ENCODE measurements at places on chromosomes 4 and X.

GRCh38 chr4:177214935-177215334 lies 94.7 kb upstream of the NEIL3 start:
- no peak for DNase-seq

- DNase-seq, result peak; percentile 2
These were observed at the start of gene PSAPL1 for GRCh38 chr4:7434766-7435150. PSAPL1 (minus strand) TSS chr4:7434930; CDS start chr4:7434879, 51 bp downstream.

- no peak for DNase-seq
These were observed 12.7 kb upstream of the UBA6 start for GRCh38 chr4:67713529-67714247.

GRCh38 chr4:10437735-10438134 lies 19.5 kb downstream of the ZNF518B start:
- no peak for DNase-seq

GRCh38 chrX:9906919-9907318 lies 60.2 kb upstream of the CLDN34 start:
- no peak for DNase-seq

DNA sequence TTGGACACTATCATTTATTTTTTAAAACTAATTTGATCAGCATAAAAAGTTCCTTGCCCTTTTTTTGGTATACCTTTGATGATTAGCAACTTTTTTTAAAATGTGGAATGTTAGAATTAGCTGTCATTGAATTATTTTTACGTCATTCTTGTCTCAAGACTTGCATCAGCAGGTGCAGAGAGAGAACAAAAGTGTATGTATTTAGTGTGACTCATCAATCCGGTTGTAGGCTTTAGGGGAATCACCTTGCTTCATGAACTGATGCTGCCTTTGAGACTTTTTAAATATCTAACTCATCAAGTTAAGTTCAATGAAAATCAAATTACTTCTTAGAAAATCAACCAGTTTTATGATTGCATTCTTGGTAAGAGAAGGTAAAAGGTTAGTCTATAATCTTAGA lies 125.1 kb downstream of the ARX start:
- DNase-seq, result no peak

DNA sequence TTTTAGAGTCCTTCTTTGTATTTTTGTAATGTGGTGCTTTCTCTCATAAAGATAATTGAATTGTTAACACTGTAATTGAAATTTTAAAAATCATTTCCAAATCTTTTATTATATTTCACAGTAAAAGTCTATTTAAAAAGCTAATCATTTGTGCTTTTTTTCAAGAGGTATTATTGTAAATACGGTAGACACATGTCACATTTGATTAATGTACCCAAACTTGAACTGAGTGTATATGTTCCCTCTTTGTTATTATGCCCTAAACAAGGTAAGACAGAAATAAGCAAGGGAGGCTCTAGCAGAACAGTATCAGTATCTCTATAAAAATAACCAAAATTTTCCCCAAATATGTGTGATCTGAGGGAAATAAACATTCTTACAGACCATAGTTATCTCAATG lies 21.5 kb upstream of the LARP1B start:
- no peak for DNase-seq

GRCh38 chr4:143375326-143376073 lies 38.8 kb downstream of the GAB1 start:
- no peak for DNase-seq

GRCh38 chr4:51885363-51885762 lies 42.4 kb downstream of the DCUN1D4 start:
- DNase-seq, result peak; percentile 0

DNA sequence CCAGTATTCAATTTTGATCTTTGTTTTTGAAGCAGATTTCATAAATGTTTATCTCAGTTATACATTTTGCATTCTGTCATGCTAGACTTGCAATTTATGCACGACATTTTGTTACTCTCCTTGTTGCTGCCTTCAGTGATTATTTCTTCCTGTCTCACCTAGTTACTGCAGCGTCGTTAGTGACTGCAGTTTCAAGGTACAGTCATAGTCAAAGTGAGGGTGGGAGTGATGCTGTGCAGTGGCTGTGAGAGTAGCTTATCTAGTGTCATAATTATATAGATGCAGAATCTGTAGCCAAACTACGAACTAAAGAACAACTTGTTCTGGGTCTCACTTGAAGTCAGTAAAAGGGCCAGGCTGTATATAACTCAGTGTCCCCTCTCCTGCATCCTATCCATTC lies 69.8 kb downstream of the GPR101 start:
- no peak for DNase-seq

DNA sequence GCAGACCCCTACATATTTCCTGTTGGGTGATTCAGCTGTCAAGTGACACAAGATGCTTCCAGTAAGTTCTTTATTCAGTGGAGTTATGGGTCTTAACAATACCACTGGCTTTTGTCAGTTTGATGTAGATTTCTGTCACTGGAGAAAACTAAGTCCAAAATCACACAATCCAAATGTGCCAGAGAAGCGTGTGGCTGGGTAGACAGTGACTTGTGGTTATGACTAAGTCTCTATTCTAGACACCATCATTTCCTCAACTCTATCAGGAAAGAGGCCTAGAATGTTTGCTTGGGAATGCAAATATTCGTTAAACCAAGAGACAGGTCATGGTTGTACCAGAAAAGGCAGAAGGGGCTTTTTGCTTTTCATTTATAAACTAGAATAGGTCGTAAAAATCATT lies 54.4 kb upstream of the HS3ST1 start:
- no peak for DNase-seq

GRCh38 chrX:109623997-109624396 lies 975 bp downstream of the KCNE5 start:
- no peak for DNase-seq

DNA sequence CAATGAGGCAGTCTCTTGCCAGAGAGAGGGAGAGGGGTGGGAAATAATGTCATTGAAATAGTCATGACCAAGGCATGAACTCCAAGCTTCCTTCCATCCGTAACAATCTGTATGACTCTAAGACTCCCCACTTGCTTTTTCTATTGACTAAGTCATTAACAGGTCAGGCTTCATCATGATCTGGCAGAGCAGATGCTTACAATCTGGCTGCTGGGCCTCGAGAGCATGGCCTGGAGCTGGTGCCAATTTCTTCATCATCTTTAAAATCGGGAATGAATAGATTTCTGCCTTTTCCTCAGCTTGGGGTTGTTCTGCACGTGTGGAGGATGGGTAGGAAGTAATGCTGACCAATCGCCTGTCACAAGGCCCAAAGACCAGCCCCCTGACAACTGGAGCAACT lies 280.6 kb upstream of the CLNK start:
- DNase-seq, result no peak

- DNase-seq, result no peak
These were observed 1.2 kb downstream of the HMGB3 start for GRCh38 chrX:150984169-150984824.

DNA sequence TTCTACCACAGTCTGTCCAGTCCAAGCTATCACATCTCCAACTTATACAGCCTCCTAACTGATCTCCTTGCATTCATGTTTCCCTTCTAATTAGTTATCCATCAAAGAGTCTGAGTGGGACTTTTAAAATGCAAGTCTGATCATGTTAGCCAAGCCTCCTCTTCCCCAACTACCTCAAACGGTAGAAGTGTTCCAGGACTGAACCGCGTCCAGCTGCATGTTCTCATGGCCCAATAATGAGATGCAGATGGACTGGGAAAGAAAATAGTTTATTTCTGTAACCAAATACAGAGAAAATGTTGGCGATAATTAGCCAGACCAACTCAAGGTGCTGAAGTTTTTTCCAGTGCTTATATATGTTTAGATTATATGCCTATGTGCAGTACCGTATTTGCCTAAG lies 46.6 kb upstream of the PPP1R2C start:
- DNase-seq, result no peak

GRCh38 chr4:8907596-8908205 lies 36.1 kb upstream of the HMX1 start:
- no peak for DNase-seq

GRCh38 chrX:132710656-132711155 lies 221.9 kb upstream of the MBNL3 start:
- no peak for DNase-seq

DNA sequence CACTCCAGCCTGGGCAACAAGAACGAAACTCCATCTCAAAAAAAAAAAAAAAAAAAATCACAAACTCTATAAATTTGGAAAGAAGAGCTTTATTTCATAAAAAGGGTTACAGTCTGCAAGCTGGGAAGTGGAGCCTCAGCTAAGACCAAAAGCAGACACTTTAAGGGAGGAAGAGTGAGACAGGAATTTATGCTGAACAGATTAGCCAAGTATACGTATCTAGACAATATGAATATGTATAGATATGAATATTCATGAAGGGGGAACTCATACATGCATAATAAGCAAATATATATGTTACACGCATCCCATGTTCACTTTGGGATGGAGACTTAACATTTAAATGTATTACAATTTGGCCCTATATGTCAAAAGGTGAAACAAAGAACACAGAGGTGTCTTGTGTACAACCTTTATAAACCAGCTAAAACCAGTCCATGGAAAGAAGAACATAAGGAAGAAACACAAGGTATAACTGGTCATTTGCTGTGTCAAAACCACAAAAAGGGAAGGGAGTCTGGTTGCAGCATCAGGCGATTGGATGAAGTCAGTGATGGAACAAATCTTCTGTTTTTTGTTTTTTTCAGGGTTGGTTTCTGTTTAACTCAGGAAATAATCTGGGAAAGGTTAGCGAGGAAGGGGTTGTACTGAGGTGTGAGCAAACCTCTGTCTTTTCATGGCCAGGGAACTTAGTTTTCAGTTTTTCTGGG lies 130.0 kb upstream of the MAOA start:
- DNase-seq, result no peak

DNA sequence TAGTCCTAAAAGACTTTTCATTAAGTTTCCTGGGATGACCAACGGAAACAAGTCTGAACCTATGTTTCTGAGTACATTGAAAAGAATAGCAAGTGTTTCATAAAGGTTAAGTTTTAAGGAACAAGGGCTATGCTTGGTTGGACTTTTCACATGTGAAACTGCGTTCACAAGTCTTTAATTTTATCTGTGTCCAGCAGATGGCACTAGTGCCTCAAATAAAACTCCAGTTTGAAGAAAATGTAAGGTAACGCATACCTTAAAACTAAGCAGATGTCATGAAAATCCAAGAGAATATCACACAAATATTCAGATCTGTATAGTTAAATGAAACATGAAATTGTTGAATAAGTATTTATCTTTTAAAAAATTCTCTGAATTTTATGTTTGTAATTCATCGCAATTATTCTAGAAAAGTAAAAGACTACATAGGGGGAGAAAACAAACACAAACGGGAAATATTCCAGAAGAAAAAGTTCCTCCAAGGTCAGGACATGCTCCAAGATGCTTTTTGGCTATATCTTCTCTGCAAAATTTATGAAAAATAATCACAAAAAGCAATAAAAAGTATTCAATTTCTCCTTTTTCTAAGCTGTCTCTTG lies 89.6 kb upstream of the MAD2L1 start:
- DNase-seq, result peak; percentile 51

DNA sequence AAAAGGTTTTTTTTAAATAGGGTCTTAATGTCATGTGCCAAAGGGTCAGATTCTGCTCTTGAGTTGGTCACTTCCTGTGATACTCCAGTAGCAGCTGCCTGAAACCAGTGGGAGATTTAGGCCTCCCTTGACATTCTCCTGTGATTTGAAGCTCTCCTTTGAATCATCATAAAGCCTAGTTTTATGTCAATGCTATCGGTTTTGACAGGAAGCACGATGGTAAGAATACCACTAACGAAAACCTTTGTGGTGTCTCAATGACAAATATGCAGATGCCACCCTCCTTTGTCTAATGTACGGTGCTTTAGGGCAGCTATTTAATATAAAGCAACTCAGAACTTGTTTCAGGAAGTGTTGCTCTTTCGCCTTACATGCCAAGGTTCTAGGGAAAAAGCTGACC lies 44.2 kb downstream of the CCNI start:
- no peak for DNase-seq

- DNase-seq, result no peak
These were observed 68.4 kb downstream of the RHOH start for GRCh38 chr4:40264995-40265909.

DNA sequence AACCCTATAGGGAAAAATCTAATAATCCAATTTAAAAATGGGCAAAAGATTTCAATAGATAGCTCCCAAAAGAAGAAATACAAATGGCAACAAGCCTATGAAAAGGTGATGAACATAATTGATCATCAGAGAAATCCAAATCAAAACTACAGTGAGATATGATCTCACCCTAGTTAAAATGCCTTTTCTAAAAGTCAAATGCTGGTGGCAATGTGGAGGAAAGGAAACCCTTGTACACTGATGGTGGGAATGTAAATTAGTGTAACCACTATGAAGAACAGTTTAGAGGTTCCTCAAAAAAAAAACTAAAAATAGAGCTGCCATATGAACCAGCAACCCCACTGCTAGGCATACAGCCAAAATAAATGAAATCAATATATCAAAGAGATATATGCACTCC lies 44.5 kb downstream of the STPG2 start:
- DNase-seq, result no peak

- DNase-seq, result no peak
These were observed at the start of gene NDNF for GRCh38 chr4:121072224-121073003. NDNF (minus strand) TSS chr4:121072535; CDS start chr4:121045837, 26,698 bp downstream.

DNA sequence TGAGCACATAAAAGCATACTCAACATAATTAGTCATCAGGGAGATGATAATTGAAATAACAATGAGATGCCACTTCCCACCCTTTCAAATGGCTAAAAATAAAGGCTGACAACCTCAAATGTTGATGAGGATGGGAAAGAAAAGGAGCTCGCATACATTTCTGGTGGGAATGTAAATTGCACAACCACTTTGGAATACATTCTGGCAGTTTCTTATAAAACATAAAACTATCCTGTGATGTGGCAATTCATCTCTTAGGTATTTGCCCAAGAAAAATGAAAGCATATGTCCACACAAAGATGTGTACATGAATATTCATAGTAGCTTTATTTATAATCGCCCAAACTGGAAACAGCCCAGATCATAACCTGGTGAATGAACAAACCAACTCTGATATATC lies 687 bp upstream of the ZNF275 start:
- DNase-seq, result no peak

- DNase-seq, result no peak
These were observed 48.2 kb downstream of the HADH start for GRCh38 chr4:108037884-108038283.

DNA sequence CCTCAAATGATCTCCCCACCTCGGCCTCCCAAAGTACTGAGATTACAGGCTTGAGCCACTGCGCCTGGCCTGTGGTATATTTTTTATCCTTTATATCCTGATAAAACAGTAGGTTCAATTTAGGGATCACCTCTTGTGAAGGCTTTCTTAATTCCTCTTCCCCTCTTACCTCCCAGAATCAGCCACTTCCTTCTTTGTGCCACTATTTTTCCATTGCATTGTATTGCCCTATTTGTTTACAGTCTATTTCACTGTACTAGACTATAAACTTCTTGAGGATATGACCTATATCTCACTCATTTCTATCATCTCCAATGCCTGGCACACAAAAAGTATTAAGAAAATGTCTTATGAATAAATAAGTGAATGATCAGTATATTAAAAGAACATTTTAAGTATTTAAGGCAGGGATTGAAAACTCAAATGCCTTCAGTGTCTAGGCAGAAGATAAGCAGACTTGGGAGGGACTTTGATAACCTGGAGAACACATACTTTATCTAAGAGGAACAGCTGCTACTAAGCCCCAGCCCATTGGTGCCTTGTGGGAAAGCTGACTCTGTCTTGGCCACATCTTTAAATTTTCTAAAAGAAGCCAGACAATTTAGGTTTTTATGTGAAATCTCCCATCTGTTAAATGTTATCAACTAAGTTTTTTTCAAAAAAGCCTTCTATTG lies 82.3 kb upstream of the OGT start:
- DNase-seq, result no peak

Measured in retinal pigment epithelial cell (primary cell).